Amniotic stem cell (primary cell): ENCODE measurements at places on chromosomes 12 and 14.
A peak's percentile ranks its signal among the peaks of the same experiment; 100 is the strongest.

DNA sequence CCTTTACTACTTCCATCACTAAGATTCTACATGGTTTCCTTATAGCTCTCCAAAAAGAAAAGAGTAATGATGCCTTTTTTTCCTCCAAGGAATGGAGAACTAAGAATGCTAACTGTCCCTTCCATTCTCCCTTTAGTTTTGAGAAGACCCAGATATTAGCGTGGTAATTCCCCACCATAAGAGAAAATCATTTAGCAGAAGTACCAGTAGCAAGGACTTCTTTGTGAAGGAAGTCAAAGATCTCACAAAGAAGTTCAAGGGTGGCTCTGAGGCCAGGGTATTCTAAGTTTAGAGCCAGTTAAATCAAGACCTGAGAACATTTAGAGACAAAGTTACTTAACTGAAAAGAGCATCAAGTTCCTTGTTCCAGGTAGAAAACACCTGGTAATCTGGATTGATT lies 7.3 kb downstream of the USP15 start:
- DNase-seq: no peak

- DNase-seq: peak; percentile 27
Measured at GRCh38 chr12:14384783-14385638, 19.5 kb downstream of the ATF7IP start.

GRCh38 chr12:111170543-111170942 lies 198.4 kb downstream of the PHETA1 start:
- no peak for DNase-seq

DNA sequence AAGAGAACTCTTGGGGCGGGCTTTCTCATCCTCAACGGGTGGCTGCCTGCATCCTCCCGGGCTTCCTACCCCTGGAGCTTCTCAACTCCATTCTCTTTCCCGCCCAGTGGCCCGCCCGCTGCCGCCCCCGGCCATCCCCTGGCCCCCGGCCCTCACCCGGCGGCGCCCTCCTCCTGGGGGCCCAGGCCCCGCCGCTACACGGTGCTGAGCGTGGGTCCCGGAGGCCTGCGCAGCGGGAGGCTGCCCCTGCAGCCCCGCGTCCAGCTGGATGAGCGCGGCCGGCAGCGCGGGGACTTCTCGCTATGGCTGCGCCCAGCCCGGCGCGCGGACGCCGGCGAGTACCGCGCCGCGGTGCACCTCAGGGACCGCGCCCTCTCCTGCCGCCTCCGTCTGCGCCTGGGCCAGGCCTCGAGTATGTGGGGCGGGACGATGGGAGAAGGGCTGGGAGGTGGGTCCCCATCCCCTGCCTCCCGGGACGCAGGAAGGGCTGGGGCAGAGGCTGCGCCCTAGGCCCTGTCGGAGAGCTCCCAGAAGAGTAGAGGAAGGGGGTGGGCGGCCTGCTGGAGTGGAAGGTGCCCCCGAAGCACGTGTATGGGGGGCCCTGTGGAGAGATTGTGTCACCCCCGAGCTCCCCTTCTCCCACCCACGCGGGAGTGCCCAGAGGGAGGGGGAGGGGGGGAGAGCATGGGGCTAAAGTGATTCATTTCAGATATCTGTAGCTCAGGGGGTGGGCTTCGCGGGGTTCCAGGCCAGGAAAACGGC lies 1.5 kb downstream of the LAG3 start:
- no peak for DNase-seq

GRCh38 chr12:26126340-26127284 lies 1.8 kb upstream of the BHLHE41 start:
- peak; percentile 80 for DNase-seq

DNA sequence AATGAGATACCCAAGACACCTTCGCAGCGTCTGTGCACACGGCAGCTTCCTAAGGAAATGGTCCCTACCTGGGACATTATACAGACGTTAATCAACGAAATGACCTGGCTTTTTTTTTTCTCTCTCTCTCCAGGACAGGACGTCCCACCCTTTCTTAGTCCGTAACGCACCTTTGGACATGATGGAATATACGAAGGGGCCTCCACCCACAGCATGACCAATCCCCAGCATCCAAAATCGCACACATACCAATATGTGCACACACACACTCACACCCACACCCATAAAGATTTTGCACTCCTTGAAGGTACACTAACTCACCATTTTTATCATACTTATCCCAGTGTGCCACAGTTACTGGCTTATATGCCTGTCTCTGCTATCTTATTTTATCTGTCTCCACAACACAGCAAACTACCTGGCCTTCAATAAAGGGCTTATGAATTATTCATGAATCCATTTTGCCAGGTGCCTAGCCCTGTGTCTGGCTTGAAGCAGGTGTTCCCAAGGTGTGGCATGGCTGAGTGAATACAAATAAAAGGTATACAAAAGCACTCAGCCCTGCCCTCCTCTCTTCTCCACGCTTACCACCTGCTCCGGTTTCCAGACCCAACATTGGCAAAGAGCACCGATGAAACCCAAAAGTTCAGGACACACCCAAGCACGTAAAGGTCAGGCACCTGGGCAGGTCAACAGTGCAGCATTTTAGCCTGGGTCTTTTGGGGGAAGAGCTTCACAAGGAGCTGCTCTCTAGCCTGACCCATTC lies 2.2 kb downstream of the SCNN1A start:
- no peak for DNase-seq

DNA sequence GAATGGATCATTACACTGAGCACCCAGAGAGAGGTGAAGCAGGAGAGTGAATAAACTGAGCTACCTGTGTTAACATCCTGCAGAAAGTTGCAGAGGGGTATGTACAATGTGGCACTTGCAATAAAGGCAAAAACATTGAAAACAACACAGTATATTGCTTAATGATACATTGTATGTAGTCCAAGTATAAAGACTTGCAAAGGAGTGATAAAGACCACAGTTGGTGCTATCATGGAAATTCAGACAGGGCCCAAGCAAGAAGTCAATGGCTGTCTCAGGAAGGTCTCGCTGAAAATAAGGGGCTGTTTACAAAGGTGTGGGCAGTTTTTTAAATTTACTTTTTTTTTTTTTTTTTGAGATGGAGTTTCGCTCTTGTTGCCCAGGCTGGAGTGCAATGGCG lies 10.0 kb downstream of the TMEM120B start:
- DNase-seq: no peak

GRCh38 chr12:111673503-111673902 lies 12.3 kb downstream of the BRAP start:
- no peak for DNase-seq

DNA sequence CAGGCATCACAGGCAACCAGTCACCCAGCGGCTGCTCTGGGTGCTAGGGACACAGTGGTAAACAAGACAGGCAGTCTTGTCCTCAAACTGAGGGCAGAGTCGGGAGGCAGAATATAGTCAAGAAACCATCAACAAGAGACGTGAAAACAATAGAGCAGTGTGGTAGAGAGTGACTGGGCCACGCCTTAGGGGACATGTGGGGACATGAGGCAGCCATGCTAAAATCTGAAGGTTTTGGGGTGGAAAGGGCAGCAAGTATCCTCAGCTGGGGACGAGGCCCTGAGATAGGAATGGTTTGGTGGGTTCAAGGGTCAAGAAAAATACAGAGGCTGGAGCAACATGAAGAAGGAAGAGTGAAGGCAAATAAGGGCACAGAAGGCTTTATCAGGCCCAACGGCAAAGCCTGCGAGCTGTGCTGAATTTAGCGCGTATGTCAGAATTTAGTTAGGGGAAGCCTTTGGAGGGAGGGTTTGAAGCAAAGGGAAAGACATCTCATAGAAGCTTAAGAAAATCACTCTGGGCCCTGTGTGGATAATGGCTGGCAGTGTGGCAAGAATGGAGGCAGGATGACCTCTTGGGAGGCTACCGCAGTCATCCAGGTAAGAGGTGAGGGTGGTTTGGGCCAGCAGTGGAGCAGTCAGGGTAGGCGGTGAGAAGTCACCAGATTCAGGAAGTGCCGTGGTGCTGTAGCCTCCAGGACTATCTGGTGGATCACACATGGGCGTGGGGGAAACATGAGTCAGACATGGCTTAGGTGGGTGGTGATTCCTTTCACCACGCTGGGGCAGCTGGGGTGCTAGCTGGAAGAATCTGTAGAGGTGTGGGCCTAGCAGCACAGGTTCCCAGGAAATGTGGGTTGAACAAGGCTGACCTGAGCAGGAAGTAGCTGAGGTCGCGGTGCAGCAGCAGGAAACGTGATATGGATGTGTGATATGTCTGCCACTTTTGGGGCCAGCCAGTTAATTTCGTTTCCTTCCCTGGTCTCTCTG lies 3.0 kb downstream of the EVL start:
- no peak for DNase-seq

DNA sequence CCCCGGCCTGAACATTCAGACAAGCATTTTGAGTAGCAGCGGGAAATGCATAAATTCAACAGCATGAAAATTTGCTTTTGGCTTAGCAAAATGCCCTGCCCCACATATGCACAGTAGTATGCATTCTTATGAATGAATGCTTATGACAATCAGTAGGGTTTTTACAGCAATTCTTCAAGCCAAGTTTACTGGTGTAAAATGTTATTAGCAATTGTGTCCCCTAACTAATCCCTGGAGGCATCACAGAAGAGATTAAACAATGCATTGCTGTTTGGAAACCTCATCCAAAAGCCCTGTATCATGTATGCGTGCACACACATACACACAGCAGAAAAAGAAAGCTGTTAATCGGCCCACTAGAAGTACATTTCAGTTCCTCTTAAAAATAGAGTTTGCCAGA lies 406.5 kb downstream of the LRIG3 start:
- no peak for DNase-seq

DNA sequence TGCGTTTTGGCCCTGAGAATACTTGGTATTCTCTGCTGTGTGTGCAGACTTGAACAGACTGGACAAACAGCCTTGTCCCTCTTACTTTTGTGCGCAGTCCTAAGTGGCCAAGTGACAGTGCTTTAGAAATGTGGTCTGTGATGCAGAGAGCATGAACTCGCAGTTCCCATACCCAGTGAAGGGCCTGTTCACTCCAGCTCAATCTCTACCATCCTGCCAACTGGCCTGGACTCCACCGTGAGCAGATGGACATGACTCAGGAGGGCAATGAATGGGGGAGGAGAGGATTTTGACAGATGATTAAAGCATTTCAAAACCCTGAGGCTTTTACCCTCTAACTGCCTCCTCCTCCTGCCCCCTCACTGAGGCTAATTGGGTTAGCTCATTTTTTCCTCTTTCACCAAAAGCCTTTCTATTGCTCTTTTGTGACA lies 62.5 kb upstream of the PYGL start:
- DNase-seq: peak; percentile 23

GRCh38 chr12:13390918-13391317 lies 194.4 kb downstream of the EMP1 start:
- no peak for DNase-seq

GRCh38 chr14:63296060-63296563 lies 22.6 kb downstream of the GPHB5 start:
- DNase-seq: no peak

DNA sequence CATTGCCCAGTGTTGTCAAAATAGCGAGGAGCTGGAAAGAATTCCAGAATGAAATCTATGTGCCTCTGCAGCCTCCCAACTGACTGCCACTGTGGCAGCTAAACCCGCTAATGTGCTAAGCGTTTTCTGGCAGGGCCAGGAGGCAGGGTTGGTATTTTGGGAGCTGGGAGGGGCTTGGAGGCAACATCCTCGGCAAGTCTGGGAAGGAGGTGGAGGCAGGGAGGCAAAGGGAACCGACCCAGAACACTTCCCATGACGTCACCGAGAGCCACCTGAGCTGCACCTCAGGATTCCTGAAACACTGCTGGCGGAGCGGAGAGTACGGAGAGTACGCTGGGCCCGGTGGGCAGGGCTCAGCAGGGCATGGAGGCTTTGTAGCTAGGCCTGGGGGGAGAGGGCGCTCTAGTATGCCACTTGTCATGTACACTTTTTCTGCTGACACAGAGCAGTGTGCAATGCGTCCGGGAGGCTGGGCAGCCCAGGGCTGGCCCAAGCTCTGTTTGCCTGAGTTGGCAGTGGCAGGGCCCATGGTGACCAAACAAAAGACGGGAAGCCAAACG lies 81.5 kb downstream of the DPF3 start:
- no peak for DNase-seq

GRCh38 chr12:88812610-88813009 lies 232.3 kb upstream of the KITLG start:
- no peak for DNase-seq

GRCh38 chr12:52473768-52474167 lies at the start of gene KRT6C:
Gene KRT6C, minus strand, starts transcription at chr12:52473805. Its CDS starts 68 bp downstream, at chr12:52473737.
- no peak for DNase-seq

DNA sequence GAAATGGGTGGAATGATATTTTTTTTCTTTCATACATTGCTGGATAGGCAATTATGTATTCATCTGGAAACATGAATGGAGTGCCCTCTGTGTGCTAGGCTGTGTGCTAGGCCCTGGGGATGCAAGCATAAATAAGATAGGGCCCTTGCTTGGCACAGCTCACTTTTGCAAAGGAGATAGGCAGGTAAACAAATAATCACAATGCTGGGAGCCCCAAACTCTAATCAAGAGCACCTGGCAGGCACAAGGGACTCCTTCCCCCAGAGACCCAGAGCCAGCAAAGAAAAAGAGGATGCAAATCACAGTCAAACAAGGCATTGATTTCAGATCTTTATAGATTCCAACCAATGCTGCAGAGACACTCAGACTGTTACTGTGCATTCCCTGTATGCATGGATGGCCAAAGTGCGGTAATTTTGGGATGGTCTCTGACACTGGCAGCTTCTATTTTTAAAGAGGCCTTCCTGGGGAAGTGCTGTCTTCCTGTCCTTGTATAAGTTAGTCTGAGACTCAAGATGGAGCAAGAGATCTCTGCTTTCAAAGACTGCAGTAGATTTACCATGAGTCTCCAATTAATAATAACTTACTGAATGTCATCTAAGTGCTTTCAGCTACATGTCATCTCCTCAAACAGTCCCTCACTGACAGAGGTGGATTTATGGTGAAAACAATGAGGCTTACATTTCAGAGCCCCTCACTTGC lies 45.1 kb upstream of the CPM start:
- no peak for DNase-seq

DNA sequence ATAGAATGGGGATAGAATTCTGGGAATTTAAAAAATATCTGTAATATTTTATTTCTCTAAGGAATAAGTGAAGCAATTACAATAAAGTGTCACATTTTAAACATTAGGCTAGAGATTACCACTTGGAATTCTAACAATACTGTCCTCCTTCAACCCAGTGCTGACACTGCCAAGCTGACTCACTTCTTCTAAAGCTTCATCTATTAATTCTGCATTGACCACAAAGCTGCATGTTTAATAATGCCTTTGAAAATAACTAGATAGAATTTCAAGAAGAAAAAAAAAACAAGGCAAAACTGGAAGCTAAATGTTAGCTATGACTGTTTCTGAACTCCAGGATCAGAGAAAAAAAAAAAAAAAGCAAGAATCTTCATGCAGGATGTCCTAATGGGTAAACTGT lies 970.7 kb upstream of the FBXO33 start:
- DNase-seq: no peak

DNA sequence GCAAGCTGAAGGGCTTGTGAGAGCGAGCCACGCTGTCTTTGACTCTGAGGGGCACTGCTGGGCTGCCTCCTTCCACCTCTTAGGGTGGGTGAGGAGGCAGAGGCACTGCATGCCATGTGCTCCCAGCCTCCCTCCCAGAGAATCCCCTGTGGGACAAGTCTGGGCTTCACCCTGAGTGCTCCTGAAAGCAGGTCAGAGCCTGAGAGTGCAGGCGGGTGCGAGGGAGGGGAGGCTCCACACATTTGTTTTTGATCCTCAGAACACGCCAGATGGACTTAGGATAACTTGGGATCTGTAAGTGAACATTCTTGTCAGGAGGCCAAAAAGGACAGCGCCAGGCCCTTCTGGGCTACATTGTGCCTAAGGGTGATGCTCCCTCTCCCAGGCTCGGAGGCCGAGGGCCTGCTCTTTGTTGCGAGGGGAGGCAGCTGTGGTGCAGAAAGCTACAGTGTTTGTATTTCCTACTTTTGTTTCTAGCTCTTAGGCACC lies 155.4 kb downstream of the TMX1 start:
- DNase-seq: peak; percentile 36
